ENCODE measurements at places on chromosomes 4 and X. TPM values are rescaled to one million over a fixed set of nuclear protein-coding genes. Genes with fewer than 3 reads are reported as not detected.

The GPR50 gene
- not detected for total RNA-seq

The SAGE1 gene
- not detected for total RNA-seq

The ACE2 gene
- under 0.01 TPM for total RNA-seq

The LIMCH1 gene
- 4.7 TPM for total RNA-seq

The HHIP gene
- 0.96 TPM for total RNA-seq

The PLXNB3 gene
- 6.3 TPM for total RNA-seq

Measured in tracheal epithelial cell (primary cell).